ENCODE measurements at places on chromosomes 12 and 14. TPM values are rescaled to one million over a fixed set of nuclear protein-coding genes. Genes with fewer than 3 reads are reported as not detected.

DNA sequence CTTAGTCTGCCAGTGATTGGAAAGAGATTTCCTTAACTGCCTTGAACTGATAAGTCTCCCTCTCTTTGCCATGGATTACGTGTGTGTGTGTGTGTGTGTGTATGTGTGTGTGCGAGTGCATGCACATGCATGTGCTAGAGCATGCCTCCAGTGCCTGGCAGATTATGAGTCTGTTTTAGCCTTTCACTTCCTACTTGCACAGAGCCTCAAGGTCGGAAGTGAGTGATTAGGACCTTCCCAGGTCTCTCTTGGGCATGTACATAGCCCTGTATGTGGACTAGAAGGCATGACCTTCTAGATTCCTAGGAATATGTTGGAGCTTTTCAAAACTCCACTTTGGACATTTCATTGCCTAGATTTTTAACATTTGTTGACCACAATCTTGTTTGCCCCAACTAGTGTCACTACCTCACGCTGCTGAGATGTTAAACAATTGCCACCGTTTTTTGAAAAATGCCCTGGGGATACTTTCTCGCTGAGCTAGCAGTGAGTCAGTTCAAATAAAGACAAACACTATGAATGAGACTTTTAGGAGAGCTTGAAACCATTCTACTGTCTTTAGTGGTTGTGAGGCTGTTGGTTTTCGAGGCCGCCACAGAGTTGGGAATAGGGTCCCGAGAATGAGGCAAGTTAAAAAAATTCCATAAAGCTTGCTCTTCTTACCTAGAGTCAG is 28.2 kb downstream of the KIAA0586 start:
- no peak for DNase-seq

- DNase-seq: no peak
These were observed 389.9 kb upstream of the GARIN6 start for GRCh38 chr12:99257672-99258071.

- DNase-seq: no peak
These were observed 221.3 kb upstream of the RTL1 start for GRCh38 chr14:101124815-101125214.

DAO gene
- not detected for total RNA-seq

SLC2A3 gene
- total RNA-seq: 5.9 TPM

DNA sequence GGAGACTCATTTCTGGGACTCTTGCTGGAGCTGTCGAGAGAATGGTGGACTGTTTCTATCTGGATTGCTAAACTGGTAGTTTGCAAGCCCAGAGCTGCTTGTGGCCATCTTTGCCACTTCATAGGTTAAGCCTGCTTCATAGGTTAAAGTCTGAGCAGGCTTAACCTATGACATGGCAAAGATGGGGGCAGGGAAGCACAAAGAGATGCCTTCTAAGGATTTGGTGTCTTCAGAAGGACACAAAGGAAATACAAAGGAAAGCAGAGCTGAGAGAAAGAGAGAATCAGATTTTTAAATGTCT is 78.4 kb upstream of the MAX start:
- no peak for DNase-seq

Measured in epithelial cell of proximal tubule (primary cell).